Fibroblast of lung (primary cell): ENCODE measurements at places on chromosomes 7 and 10.

- H3K4me1 ChIP-seq: no peaks in the 10 kb centered on the region
- no peaks in the 10 kb centered on the region for H3K36me3 ChIP-seq
- no peaks in the 10 kb centered on the region for H3K27me3 ChIP-seq
- DNase-seq: no peak
- H3K4me3 ChIP-seq: no peak overlapping the region
Observed at GRCh38 chr10:128971374-128972035, 495.5 kb upstream of the MGMT start.

- H3K4me3 ChIP-seq: no peak overlapping the region
- H3K27me3 ChIP-seq: no peaks in the 10 kb centered on the region
- no peak overlapping the region for H3K27ac ChIP-seq
- DNase-seq: no peak
- no peaks in the 10 kb centered on the region for H3K4me1 ChIP-seq
Observed at GRCh38 chr7:100532165-100533022, 6.6 kb upstream of the AGFG2 start.

DNA sequence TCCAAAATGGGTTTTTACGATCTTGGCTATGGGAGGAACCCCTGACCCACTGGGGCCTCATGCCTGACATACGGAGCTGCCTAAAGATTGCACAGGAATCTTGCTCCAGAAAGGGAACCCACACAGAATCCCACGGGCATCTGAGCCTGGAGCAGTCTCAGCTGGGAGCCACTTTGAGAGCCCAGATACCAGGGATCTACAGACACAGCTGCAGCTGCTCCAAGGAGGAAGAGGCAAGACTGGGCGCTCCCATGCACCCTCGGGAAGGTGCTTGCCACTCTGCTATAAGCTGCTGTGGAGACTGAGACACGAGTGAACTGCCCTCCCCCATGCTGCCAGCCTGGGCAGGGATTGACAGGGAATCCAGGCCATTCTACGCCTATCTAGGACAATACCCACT lies 202.5 kb downstream of the REEP3 start:
- H3K4me3 ChIP-seq: no peak overlapping the region
- H3K27me3 ChIP-seq: no peaks in the 10 kb centered on the region
- no peaks in the 10 kb centered on the region for H3K36me3 ChIP-seq
- no peak overlapping the region for H3K27ac ChIP-seq
- no peaks in the 10 kb centered on the region for H3K4me1 ChIP-seq
- no peak for DNase-seq

DNA sequence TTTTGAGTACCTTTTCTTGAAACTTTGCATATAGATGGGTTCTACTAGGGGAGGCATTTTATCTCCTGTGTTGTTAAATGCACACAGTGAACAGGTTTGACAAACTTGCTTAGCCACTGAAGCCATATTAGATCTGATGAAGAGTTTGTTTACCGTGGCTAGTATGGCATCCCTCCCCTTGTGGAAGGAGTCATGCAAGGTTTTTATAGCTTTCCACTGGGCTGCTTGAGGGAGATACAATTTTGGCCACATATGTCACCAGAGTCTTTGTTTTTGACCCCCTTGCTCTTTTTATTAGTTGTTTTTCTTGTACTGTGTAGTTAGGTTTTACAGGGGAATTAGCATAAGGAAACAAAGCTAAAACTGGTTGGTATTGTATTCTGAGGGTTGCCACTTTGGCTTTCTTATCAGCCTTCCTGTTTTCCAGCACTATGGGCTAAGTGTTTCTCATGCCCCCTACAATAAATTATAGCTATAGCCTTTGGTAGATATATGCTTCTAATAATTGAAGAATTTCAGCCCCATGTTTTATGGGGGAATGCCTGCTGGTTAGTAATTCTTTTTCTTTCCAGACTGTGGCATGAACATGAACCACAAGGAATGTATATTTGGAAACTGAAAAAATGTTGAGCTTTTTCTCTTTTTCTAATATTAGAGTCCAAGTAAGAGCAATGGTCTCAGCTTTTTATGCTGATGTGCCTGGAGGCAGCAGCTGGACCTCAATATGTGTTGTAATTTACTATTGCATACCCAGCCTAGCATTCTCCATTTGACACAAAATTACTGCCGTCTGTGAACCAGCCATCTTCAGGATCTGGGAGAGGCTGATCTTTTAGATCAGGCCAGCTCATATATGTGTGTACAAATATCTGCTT lies 18.4 kb upstream of the STEAP2 start:
- H3K4me3 ChIP-seq: no peak overlapping the region
- DNase-seq: peak; percentile 46
- H3K4me1 ChIP-seq: no peaks in the 10 kb centered on the region
- no peak overlapping the region for H3K27ac ChIP-seq

DNA sequence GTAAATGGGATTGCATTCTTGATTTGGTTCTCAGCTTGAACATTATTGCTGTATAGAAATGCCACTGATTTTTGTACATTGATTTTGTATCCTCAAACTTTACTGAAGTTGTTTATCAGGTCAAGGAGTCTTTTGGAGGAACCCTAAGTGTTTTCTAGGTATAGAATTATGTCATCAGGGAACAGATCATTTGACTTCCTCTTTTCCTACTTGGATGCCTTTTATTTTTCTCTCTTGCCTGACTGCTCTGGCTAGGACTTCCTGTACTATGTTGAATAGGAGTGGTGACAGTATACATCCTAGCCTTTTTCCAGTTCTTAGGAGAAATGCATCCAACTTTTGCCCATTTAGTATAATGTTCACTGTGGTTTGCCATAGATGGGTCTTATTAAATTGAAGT lies 48.8 kb downstream of the ANXA8 start:
- DNase-seq: no peak
- no peak overlapping the region for H3K4me3 ChIP-seq
- H3K4me1 ChIP-seq: no peaks in the 10 kb centered on the region
- peaks cover 2% of the 10 kb centered on the region for H3K27me3 ChIP-seq

GRCh38 chr10:96228408-96228994 lies 42.9 kb downstream of the BLNK start:
- H3K4me1 ChIP-seq: no peaks in the 10 kb centered on the region
- DNase-seq: no peak
- H3K27ac ChIP-seq: no peak overlapping the region
- H3K27me3 ChIP-seq: no peaks in the 10 kb centered on the region
- no peak overlapping the region for H3K4me3 ChIP-seq

DNA sequence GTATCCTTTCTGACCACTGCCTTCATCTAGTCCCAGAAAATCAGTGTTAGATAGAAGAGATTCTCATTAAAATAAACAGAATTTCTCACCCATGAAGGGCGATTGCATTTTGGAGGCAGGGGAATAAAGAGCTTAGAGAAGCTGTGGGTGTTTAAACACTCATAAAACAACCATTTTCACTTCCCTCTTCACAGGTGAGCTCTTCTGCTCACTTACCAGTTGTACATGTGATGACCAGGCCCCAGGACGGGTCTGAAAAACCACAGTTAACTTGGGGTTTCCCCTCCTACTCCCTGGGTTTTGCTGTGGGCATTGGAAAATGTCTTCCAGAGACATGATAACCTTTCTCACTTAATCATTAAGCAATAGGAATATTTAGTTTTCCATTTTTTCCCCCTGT lies 411.6 kb upstream of the DPP6 start:
- no peaks in the 10 kb centered on the region for H3K36me3 ChIP-seq
- no peak overlapping the region for H3K4me3 ChIP-seq
- no peak overlapping the region for H3K27ac ChIP-seq
- H3K27me3 ChIP-seq: no peaks in the 10 kb centered on the region

- no peaks in the 10 kb centered on the region for H3K36me3 ChIP-seq
- H3K4me1 ChIP-seq: no peaks in the 10 kb centered on the region
- no peak overlapping the region for H3K4me3 ChIP-seq
- DNase-seq: no peak
- no peaks in the 10 kb centered on the region for H3K27me3 ChIP-seq
Observed at GRCh38 chr7:103154042-103154441, 5.1 kb upstream of the NAPEPLD start.
